ENCODE measurements at places on chromosomes 11 and 22.

DNA sequence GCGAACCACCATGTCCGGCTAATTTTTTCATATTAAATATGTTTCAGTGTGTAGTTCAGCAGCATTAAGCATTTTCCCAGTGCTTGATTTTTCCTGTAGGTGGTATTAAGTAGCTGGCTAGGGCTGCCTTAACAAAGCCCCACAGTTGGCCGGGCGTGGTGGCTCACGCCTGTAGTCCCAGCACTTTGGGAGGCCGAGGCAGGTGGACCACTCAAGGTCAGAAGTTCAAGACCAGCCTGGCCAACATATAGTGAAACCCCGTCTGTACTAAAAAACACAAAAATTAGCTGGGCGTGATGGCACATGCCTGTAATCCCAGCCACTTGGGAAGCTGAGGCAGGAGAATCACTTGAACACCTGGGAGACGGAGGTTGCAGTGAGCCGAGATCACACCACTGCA, 33.5 kb upstream of the TOLLIP start:
- no peak for DNase-seq

DNA sequence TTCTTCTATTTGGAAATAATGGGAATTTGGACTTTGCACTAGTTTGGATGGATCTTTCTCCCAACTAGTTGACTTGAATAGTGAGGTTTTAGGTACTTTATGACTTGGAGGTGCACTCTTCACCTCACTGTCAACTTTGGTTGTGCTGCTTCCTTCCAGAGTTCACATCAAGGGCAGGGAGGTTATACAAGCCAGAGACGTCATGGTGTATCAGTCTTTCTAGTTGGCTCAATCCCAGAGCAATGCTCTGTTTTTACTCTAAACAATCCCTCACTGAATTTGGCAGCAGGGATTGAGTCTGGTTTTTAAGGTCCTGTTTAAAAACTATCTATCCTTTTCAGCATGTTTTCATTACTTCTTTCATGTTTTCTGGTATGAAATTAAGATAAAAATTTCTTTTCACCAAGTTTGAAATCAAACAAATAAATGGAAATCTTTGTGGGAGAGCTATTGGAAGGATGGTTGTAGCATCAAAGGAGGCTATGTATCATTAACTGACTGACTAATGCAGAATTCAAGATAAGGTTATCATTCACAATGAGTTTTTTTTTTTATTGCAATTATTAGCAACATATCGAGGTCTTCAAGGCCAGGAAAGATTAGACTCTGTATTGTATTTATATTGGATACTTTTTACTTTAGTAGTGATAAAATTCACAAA, 28.0 kb upstream of the ZBED5 start:
- DNase-seq: no peak

DNA sequence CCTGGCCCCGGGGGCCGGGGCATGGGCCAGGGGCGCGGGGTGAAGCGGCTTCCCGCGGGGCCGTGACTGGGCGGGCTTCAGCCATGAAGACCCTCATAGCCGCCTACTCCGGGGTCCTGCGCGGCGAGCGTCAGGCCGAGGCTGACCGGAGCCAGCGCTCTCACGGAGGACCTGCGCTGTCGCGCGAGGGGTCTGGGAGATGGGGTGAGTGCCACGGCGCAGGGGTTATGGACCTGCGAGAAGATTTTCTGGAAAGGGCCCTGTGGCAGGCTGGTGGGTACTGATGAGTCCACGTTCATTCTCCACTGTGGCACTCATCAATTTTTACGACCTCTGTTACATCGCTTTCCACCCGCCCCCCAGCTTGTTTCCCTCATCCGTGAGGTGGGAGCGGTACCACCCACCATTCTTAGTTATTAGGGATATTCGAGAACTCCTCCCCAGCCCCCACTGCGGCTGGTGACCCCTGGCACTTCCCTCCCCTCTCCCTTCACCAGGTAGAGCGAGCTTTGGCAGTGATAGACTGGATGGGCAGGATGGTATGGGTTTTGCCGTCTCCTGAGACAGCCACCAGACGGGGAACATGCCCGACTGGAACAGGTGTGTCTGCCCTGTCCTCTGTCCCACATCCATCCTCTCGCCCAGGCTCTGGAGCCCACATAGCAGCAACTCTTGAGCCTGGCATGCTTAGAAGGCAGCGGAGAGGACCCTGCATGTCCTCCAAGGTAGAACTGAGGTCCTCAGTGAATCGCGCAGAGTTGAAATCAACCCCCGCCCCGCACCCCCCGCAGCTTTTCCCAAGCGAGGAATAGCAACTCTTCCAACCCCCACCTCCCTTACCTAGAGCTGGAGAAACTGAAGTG, 562 bp downstream of the DGAT2 start:
- no peak for DNase-seq

DNA sequence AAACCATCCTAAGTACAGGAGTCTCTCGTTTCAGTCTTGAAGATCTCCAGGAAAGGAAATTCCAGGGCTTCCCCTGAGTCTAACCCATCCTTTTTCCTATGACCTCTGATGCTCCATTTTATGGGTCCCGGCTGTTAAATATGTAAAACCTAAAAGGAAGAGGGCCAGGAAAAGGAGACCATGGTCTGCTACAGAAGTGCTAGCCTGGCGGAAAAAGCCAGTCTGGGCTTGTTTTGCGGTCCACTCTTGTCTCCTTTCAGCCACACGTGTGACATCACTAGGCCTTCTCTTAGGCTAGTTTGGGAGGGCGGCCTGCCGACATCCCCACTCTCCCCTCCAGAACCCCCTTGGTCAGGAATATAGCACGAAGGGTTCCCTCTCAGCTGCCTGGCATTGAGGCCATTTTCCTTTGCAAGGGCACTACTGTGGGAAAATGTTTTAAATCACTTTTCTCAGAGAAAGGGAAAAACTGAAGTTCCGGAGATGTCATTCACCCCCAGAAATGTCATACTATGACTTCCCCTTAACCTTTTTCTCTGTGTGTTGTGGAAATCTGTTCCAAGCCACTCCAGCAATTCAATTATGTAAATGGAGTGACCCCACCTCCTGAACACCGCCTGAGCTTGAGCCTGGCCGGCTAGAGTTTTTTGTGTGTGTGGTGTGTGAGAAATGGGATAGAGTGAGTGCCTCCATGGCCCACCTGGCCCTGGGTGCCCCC, 86.9 kb downstream of the UBASH3B start:
- DNase-seq: no peak

DNA sequence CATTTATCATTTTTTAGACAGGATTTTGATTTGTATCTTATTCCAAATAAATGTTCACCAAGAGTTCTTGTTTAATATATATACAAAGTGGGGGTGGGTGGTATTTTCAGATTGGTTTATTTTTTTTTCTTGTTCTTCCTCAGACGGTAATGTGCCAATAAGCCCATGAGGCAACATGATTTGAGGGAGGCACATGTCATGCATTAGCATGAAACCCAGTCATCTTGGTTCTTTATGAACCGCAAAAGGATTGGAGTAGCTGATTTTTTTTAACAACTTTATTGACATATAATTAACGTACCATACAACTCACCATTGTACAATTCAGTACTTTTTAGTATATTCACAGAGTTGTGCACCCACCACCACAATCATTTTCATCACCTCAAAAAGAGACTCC, 2.7 kb downstream of the BCL2L13 start:
- no peak for DNase-seq

DNA sequence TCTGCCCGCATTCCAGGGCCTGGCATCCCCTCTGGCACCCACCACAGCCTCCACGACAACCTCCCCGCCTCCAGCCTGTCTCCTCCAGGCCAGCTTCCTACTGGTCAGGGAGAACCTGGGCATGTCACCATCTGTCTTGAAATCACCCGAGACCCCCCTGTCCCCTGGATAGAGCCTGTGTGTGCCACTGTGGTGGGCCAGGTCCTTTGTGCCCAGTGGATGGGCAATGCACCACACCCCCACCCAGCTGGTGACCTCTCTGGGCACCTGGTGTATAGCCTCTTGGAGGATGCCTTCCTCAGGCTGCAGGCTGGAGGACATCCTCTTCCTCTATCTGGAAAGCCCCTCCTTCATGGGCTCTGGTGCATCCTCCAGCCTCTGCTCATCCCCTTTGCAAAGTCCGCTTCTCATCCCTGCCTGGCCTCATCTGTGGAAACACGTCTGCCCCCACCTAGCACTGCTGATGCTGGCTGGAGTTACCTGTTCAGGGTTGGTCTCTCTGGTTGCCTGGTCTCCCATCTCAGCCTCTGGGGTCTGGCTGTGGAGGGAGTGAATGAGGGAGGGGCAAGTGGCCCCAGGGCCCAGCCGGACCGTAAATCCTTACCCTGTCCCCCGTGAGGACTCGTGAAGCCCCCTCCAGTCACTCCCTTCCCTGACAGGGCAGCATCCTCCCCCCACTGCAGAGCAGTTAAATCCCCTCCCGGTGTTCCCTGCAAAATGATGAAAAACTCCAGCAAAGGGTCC, 589.6 kb downstream of the TBC1D22A start:
- DNase-seq: no peak

DNA sequence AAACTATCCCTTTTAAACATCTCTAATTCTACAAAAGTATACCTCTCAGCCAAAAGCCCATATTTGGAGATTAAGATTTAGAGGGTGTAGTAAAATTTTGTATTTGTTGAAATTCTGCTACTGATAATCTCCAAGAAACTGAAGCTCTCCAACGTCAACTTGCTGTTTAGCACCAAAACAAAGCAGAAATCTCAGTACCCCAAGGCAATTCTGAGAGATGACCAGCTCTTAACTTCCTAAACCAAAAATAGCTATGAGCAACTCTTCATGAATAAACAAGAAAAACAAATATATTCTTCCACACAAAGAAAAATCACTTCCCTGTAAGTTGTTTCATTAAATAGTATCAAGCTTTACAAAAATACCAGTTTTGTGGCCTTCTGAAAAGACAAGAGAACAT, 13.3 kb downstream of the RRAS2 start:
- no peak for DNase-seq

- no peak for DNase-seq
Observed at GRCh38 chr22:34851918-34852662, 213.9 kb upstream of the ISX start.

- DNase-seq: no peak
Observed at GRCh38 chr11:128809128-128809527, 58.0 kb downstream of the KCNJ1 start.

DNA sequence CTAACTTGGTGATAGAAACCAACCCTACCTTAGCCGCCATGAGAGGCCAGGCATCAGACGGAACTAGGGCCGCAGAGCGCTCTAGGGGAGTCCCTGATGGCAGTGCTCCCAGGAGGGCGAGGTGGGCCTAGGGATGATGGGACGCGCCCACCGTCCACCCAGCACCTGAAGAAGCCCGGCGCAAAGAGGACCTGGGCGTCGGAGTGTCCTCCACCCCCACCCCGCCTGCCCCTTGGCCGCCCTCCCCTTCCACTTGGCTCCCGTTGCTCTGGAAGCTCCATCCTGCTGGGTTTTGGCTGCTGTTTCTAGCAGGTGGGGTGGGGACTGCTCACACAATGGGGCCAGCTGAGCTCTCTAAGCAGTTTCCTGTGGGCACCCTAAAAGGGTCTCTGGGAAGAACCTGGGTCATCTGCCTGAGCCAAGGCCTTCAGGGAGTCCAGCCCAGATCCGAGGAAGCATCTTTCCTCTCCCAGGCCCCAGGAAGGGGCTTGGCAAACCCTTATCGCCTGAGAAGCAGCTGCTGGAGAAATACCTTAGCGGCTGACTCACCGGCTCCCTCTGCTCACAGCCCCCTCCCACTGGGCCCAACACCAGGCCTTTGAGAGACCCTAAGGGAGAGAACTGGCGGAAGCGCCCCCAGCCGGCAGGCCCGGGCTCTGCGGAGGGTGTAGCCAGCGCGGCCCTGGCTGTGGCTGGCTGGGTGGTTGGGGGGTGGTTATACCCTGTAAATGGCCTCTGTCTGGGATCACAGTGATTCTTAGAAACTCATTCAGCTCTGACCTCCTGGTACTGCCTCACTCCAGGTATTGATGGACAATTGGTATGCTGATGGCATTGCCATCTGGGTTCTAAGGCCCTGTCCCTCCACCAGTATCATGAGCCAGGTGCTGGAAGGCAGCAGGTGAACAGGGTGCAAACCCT, 19.3 kb downstream of the CREB3L1 start:
- no peak for DNase-seq

DNA sequence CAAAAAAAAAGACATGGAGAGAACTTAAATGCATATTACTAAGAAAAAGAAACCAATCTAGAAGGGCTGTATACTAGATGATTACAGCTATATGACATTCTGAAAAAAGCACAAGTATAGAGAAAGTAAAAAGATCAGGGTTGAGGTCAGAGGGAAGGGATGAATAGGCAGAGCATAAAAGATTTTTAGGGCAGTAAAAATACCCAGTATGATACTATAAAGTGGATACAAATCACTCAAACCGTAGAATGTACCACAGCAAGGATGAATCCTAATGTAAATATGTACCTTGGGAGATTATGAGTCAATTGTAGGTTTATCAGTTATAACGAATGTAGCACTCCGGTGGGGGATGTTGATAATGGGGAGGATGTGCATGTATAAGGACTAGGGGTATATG, 29.4 kb upstream of the SMCO4 start:
- DNase-seq: no peak

GRCh38 chr22:31343235-31344191, 2.6 kb downstream of the PATZ1 start:
- no peak for DNase-seq

GRCh38 chr22:39589875-39590274, 19.3 kb downstream of the CACNA1I start:
- DNase-seq: no peak

GRCh38 chr11:19241260-19242178, 774 bp upstream of the E2F8 start:
- peak; percentile 29 for DNase-seq

- no peak for DNase-seq
Observed at GRCh38 chr11:69242266-69242920, 51.6 kb upstream of the MYEOV start.

DNA sequence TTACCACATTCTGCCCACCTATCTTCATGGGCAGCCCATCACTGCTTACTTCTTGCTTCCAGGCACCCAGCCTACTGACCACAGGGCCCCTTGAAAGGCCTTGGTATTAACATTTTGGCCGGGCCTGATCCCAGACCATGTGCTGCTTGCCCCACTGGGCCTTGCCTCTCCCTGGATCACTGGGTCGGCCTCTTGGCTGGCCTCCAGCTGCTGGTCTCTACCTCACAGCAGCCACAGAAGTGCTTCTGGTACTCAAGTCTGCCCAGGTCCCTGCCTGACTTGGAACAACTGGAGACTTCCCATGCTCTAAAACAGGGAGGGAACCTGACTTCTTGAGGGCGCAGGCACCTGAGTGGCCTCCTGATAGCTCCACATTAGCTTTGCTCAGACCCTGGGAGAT, 63.6 kb downstream of the THAP12 start:
- DNase-seq: no peak

DNA sequence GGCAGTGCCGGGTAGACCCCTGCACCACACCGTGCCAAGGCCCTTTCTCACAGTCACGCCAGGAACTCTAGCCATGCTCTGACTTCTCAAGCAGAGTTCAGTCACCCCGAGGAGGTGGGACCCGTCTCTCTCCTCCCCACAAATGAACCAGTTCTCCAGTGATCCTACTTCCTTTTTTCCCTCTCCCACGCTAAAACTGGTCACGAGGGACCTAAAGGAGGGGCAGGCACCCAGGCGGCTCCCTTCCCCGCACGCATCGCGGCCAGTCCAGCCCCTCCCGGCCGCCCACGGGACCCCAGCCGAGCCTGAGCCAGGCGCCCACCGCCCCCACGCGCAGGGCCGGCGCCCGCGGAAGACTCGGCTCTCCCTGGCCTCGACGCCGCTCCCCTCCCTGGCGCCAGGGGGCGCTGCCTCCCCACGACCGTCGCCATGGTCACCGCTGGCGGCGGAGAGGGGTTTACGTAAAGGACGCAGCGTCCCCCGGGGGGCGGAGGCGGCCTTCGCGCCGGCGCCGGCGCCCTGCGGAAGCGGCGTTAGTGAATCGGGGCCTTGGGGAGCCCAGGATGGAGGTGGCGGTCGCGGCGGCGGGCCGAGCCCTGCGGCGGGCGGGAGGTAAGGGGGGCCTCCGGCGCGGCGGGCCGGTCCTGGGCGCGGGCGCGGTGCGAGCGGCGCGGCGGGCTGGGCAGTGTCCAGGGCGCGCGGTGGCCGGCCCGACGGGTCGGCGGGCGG, at the start of gene DAGLA:
DAGLA (plus strand) TSS at position 499 of the 729 bp plus-strand sequence. CDS start 39,765 bp downstream, outside the sequence.
- DNase-seq: peak; percentile 47
